ENCODE measurements at places on chromosomes 6 and 20. TPM values are rescaled to one million over a fixed set of nuclear protein-coding genes. Genes with fewer than 3 reads are reported as not detected.
A peak's percentile ranks its signal among the peaks of the same experiment; 100 is the strongest.

DNA sequence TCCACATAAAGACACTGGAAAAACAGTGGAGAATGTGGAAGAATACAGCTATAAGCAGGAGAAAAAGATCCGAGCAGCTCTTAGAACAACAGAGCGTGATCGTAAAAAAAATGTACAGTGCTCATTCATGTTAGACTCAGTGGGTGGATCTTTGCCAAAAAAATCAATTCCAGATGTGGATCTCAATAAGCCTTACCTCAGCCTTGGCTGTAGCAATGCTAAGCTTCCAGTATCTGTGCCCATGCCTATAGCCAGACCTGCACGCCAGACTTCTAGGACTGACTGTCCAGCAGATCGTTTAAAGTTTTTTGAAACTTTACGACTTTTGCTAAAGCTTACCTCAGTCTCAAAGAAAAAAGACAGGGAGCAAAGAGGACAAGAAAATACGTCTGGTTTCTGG, 57.1 kb downstream of the MAP3K4 start:
- H3K4me1 ChIP-seq: no peaks in the 10 kb centered on the region
- H3K36me3 ChIP-seq: peaks cover 10% of the 10 kb centered on the region
- no peaks in the 10 kb centered on the region for H3K27me3 ChIP-seq

DNA sequence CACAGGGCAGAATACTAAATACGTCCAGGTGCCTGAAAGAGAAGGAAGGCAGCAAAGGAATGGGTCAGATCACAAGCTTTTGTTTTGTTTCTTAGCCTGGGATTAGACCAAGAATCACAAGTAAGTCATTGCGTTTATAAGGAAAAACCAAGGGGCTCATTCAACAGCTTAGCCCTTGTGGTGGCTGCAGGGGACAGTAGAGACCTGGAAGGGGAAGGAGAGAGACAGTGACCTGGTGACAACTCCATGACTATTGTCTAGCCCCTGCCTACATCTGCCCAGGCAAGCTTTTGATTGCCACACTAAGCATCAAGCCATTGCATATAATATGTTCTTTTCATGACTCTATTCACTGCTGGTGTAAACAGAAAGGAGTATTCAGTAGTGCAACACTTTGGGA, 30.2 kb upstream of the TBC1D7 start:
- no peak overlapping the region for H3K4me3 ChIP-seq
- H3K27me3 ChIP-seq: no peaks in the 10 kb centered on the region
- no peak overlapping the region for H3K27ac ChIP-seq
- H3K4me1 ChIP-seq: peaks cover 29% of the 10 kb centered on the region
- H3K36me3 ChIP-seq: no peaks in the 10 kb centered on the region
- no peak for DNase-seq

GRCh38 chr20:18805881-18806280, 7.7 kb upstream of the SCP2D1 start:
- H3K27me3 ChIP-seq: no peaks in the 10 kb centered on the region
- no peak overlapping the region for H3K4me3 ChIP-seq
- no peaks in the 10 kb centered on the region for H3K4me1 ChIP-seq
- H3K36me3 ChIP-seq: no peaks in the 10 kb centered on the region
- H3K27ac ChIP-seq: no peak overlapping the region

- H3K27me3 ChIP-seq: peaks cover 2% of the 10 kb centered on the region
- H3K4me3 ChIP-seq: no peak overlapping the region
- no peak for DNase-seq
- no peak overlapping the region for H3K27ac ChIP-seq
- H3K36me3 ChIP-seq: no peaks in the 10 kb centered on the region
- no peaks in the 10 kb centered on the region for H3K4me1 ChIP-seq
Observed at GRCh38 chr20:58811334-58811733, 39.4 kb downstream of the GNAS-AS1 start.

GRCh38 chr6:24929242-24929641, 6.5 kb downstream of the RIPOR2 start:
- no peaks in the 10 kb centered on the region for H3K27me3 ChIP-seq
- no peak for DNase-seq
- no peak overlapping the region for H3K4me3 ChIP-seq
- H3K4me1 ChIP-seq: peaks cover 33% of the 10 kb centered on the region

GRCh38 chr20:51609251-51609650, 66.7 kb upstream of the NFATC2 start:
- H3K27me3 ChIP-seq: no peaks in the 10 kb centered on the region
- no peaks in the 10 kb centered on the region for H3K36me3 ChIP-seq
- H3K4me3 ChIP-seq: no peak overlapping the region
- no peak overlapping the region for H3K27ac ChIP-seq

DNA sequence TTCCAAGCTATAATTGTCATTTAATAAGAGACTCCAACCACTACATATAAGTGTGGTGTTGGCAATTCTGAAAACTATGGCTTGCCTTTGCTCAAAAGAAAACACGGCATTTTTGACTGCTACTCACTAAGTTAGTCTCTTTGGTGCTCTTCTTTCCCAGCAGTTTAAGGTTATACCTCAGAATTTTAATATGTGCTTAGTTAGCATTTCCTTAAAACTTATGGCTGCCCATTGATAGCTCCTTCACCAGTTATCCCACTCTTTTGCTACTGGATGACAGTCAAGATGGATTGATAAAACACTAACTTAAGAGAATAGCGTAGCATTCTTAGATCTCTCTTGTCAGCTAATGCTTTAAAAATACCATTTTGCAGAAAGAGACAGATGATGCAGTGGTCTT, 34.1 kb downstream of the GOPC start:
- H3K36me3 ChIP-seq: peaks cover 66% of the 10 kb centered on the region
- H3K4me1 ChIP-seq: no peaks in the 10 kb centered on the region
- H3K27ac ChIP-seq: no peak overlapping the region
- H3K27me3 ChIP-seq: no peaks in the 10 kb centered on the region

GRCh38 chr6:13113981-13114593, 214.2 kb downstream of the TBC1D7 start:
- no peaks in the 10 kb centered on the region for H3K36me3 ChIP-seq
- H3K27me3 ChIP-seq: no peaks in the 10 kb centered on the region
- no peak overlapping the region for H3K4me3 ChIP-seq
- DNase-seq: no peak

DNA sequence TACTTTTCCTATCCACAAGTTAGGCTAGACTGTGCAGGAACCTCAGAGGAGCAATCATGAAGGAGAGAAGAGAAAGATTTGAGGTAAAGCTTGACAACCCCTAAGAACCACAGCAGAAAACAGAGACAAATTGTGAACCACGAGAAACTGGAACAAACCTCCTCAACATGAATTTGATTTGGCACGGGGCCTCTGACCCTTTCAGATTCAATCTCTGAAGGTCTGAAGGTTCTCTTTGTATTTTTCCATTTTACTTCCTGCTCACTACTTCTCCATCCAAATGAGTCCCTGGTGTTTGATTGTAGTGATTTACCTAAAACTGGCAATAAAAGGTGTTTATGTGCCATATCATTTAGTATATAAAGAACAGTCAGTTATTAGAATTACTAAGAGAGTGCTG, 126.1 kb upstream of the STXBP5 start:
- no peaks in the 10 kb centered on the region for H3K36me3 ChIP-seq
- H3K27ac ChIP-seq: no peak overlapping the region
- no peak overlapping the region for H3K4me3 ChIP-seq
- no peaks in the 10 kb centered on the region for H3K4me1 ChIP-seq

- peaks cover 22% of the 10 kb centered on the region for H3K36me3 ChIP-seq
- no peaks in the 10 kb centered on the region for H3K27me3 ChIP-seq
- DNase-seq: peak; percentile 60
Observed at GRCh38 chr20:36644032-36644705, 1.8 kb downstream of the SLA2 start.

GRCh38 chr6:26124781-26125685, 37.8 kb downstream of the HFE start:
- peaks cover 16% of the 10 kb centered on the region for H3K4me1 ChIP-seq
- peaks cover 13% of the 10 kb centered on the region for H3K36me3 ChIP-seq
- no peak for DNase-seq

DNA sequence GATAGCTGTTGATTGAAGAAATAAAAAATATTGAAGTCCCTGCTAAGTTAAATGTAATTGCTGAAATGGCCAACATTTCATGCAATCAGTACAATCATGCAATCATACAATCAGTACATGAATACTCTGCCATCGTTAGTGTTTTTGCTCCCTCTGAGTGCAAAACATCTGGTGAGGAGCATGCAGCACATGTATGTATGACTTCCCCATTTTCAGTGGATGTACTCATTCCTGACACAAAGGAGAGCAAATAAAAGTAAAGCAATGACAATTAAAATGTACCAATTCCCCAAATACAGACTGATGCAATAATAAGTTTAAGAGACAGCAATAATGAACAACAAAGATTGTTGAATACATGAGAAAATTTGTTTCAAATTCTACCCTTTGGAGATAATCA, 140.7 kb downstream of the PLCB1 start:
- peaks cover 3% of the 10 kb centered on the region for H3K4me1 ChIP-seq
- no peak overlapping the region for H3K27ac ChIP-seq
- H3K4me3 ChIP-seq: no peak overlapping the region
- H3K27me3 ChIP-seq: no peaks in the 10 kb centered on the region
- no peak for DNase-seq

GRCh38 chr6:79630883-79631692, at the start of gene SH3BGRL2:
TSS of gene SH3BGRL2 (plus strand) at chr6:79631329. CDS start at chr6:79631462, 133 bp downstream.
- no peaks in the 10 kb centered on the region for H3K36me3 ChIP-seq
- no peak for DNase-seq
- peaks cover 4% of the 10 kb centered on the region for H3K4me1 ChIP-seq
- H3K27ac ChIP-seq: no peak within 1 kb of the TSS

- no peak overlapping the region for H3K4me3 ChIP-seq
- DNase-seq: peak; percentile 57
- no peaks in the 10 kb centered on the region for H3K27me3 ChIP-seq
- H3K4me1 ChIP-seq: peaks cover 4% of the 10 kb centered on the region
- peak overlapping the region; percentile 57 for H3K27ac ChIP-seq
Observed at GRCh38 chr20:47727170-47727880, 58.0 kb downstream of the SULF2 start.

DNA sequence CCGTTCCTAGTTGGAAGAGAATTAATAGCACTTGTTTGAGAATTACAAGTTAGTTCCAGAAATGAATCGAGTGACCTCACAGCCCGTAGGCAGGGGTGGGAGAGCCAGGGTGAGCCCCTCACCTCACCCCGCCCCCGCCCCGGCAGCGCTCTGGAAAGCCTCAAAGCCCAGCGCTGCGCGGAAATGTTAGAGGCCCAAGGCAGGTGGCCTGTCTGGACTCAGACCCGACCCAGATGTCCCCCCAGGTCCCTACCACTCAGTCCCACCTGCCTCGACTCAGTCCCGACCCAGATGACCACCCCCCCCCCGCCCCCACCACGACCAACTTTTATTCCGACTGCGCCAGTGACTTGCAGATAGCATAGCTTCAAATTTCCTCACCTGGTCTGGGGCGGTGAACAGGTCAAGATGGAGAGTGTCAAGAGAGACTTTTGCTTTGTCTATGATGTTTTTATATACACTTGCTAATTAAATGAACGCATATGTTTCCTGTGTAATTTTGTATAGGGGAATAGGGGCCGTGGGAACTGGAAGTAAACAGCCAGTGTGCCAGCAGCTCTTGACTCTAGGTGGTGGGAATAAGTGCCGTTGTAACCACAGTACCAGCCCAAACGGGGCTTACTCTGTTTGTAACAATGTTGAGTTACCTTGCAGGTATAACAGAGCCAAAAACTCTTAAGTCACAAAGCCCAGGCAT, 1.2 kb upstream of the PXDC1 start:
- peak overlapping the region; percentile 58 for H3K4me3 ChIP-seq
- H3K27ac ChIP-seq: peak overlapping the region; percentile 72
- peaks cover 77% of the 10 kb centered on the region for H3K27me3 ChIP-seq
- DNase-seq: no peak
- peaks cover 4% of the 10 kb centered on the region for H3K4me1 ChIP-seq
- no peaks in the 10 kb centered on the region for H3K36me3 ChIP-seq

GRCh38 chr6:124658053-124658452, 304.2 kb upstream of the RNF217 start:
- H3K4me3 ChIP-seq: no peak overlapping the region
- DNase-seq: no peak
- no peaks in the 10 kb centered on the region for H3K27me3 ChIP-seq
- no peak overlapping the region for H3K27ac ChIP-seq
- H3K4me1 ChIP-seq: no peaks in the 10 kb centered on the region

GRCh38 chr6:125310994-125311649, 9.4 kb upstream of the HDDC2 start:
- H3K27me3 ChIP-seq: peaks cover 3% of the 10 kb centered on the region
- H3K36me3 ChIP-seq: no peaks in the 10 kb centered on the region
- DNase-seq: peak; percentile 29

DNA sequence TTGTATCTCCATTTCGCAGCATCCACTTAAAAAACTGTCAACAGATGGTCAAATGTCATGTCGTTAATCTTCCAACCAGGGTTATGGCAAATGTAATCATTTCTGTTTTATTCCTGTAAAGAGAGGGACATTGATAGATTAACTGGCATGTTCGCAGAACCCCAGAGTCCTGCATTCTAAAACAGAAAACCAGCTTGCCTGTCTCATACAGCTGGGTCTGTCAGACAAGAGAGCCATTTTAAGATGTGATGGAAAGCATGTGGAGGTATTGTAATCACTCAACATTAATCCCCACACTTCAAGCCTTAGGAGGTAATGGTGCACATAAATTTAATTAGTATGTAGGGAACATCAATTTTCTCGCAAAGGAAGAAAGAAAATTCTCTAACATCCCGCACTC, 4.4 kb downstream of the SMLR1 start:
- no peaks in the 10 kb centered on the region for H3K4me1 ChIP-seq
- H3K27me3 ChIP-seq: no peaks in the 10 kb centered on the region
- no peak overlapping the region for H3K27ac ChIP-seq
- no peak overlapping the region for H3K4me3 ChIP-seq
- H3K36me3 ChIP-seq: no peaks in the 10 kb centered on the region

GRCh38 chr6:159116343-159116742, 52.9 kb upstream of the FNDC1 start:
- no peak overlapping the region for H3K4me3 ChIP-seq
- H3K36me3 ChIP-seq: no peaks in the 10 kb centered on the region
- no peak overlapping the region for H3K27ac ChIP-seq
- no peak for DNase-seq
- no peaks in the 10 kb centered on the region for H3K27me3 ChIP-seq

GRCh38 chr6:157412791-157413190, 31.8 kb downstream of the ZDHHC14 start:
- H3K27ac ChIP-seq: no peak overlapping the region
- H3K4me1 ChIP-seq: no peaks in the 10 kb centered on the region
- no peaks in the 10 kb centered on the region for H3K36me3 ChIP-seq
- no peaks in the 10 kb centered on the region for H3K27me3 ChIP-seq

GRCh38 chr6:163707387-163708355, 293.2 kb downstream of the QKI start:
- no peak overlapping the region for H3K4me3 ChIP-seq
- H3K36me3 ChIP-seq: no peaks in the 10 kb centered on the region
- no peaks in the 10 kb centered on the region for H3K4me1 ChIP-seq
- DNase-seq: no peak
- H3K27ac ChIP-seq: no peak overlapping the region
- no peaks in the 10 kb centered on the region for H3K27me3 ChIP-seq

The DNAH8 gene
- total RNA-seq: 0.05 TPM

The IMPG1 gene
- total RNA-seq: 0.09 TPM

The COL9A1 gene
- 1.2 TPM for total RNA-seq

The PBOV1 gene
- total RNA-seq: not detected

The BLCAP gene
- 28.4 TPM for total RNA-seq
